ENCODE measurements at places on chromosomes 2 and 18.

- DNase-seq = peak; percentile 8
Measured at GRCh38 chr2:65366595-65367125, 65.7 kb downstream of the SPRED2 start.

DNA sequence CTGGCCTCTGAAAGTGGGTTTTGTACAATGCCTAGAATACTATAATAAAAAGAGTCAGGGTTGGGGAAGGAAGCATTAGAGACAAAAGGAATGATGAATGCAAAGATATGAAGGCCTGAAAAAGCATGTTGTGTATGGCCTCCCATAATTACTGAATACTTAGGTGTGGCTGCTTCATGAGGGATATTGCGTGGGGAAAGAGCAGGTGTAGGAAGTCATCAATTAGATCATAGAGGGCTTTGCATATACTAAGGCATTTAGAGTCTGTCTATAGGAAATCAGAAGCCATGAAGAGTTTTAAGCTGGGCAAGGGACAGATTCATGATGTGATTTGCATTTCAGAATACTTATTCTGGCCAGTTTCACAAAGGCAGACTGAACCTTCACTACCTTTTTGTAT lies 48.2 kb downstream of the NCOA1 start:
- no peak for DNase-seq

DNA sequence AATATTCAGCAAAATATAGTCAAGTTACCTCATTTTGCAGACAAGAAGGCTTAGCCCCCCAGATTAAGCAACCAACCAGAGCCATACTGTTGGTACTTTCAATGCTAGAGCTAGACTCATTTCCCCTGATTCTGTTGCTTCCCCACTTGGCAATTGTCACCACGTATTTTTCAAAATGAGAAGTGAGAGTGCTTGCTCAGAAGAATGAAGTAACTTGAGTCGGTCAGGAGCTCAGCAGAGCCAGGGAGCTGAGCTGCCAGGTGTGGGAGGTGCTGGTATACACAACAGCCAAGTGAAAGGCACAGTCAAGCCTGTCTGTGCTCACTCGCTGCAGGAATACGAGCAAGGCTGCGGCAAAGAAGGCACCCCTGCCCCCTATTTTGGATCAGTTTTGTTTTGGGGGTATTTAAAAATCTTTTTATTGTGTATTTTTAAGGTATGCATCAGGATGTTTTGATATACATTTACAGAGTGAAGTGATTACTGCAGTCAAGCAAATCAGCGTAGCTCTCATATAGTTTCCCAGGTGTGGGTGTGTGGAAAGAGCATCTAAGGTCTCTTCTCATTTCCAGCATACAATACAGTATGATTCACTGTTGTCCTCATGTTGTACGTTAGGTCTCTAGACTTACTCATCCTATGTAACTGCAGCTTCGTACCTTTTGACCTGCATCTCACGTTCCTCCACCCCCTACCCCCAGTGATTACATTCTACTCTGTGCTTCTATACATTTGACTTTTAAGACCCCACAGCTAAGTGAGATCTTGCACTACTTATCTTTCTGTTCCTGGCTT lies 62.4 kb downstream of the MRPS9 start:
- no peak for DNase-seq

DNA sequence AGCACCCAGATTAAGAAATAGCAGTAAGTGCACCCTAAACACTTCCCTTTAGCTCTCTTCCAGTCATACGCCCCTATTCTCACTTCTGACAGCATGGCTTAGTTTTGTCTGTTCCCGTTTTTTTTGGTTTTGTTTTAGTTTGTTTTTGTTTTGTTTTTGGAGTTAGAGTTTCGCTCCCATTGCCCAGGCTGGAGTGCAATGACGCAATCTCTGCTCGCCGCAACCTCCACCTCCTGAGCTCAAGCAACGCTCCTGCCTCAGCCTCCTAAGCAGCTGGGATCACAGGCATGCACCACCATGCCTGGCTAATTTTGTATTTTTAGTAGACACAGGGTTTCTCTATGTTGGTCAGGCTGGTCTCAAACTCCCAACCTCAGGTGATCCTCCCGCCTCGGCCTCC lies 2067.7 kb downstream of the SUCLG1 start:
- DNase-seq = no peak

DNA sequence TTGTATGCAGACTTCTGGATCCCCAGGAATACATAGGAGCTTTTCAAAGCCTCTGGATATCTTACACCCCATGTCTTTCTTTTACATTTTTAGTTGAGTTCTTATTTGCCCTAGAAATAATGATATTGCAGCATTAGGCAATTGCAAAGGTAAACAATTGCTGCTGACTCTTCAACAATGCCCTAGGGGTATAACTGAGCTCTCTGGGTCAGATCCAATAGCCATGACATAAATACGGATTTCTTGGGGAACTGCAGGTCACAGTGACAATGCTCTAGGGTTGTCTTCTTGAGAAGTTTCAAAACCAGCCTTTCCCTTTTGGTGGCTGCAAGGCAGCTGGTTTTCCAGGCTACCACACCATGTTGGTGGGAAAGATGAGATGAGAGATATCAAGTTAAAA lies 16.5 kb upstream of the OR6B3 start:
- DNase-seq = no peak

- DNase-seq = no peak
Measured at GRCh38 chr2:164651361-164651760, 30.1 kb upstream of the GRB14 start.
